Hematopoietic multipotent progenitor cell (in vitro differentiated cells): ENCODE measurements at places on chromosomes 5 and 9. TPM values are rescaled to one million over a fixed set of nuclear protein-coding genes. Genes with fewer than 3 reads are reported as not detected.
A peak's percentile ranks its signal among the peaks of the same experiment; 100 is the strongest.

Gene HMGXB3
- 35.3 TPM for total RNA-seq

Gene C9orf43
- total RNA-seq, result 2.7 TPM

Gene ADGRD2
- total RNA-seq, result under 0.01 TPM

Gene MAMDC2
- 42.3 TPM for total RNA-seq

DNA sequence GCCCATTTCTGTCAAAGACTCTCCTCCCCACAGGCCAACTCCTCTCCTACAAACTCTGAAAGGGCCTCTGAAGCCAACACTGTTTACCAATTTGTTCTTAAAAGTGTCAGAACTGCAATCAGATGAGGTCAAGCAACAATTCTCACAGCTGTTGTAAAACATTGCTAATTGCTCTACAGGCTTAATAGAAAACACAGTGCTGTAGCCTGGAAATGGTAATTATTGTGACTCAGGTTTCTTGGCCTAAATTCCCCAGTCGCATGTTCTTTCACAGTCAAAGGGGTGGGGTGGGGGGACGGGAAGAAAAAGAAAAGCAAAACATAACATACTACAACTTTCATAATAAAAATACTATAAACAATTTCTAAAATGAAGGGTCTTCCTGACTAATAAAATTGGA lies 343.2 kb downstream of the DMAC1 start:
- no peak for DNase-seq

DNA sequence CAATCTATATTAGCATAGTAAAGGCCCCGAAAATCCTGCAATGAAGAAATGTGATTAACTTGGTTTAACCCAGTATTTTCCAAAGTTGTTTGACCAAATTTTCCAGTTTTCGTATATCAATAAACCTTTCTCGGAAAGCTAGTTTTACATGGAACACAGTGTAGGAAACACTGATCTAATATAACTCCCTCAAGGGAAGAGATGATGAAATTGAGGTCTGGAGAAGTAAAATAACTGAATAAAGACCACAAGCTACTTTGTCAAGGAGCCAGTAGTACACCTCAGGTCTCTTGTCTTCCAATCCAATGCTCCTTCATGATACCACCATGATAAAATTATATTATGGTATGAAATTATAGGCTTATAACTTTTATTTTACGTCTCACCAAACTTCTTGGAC lies 118.1 kb upstream of the TARS1 start:
- DNase-seq, result no peak

DNA sequence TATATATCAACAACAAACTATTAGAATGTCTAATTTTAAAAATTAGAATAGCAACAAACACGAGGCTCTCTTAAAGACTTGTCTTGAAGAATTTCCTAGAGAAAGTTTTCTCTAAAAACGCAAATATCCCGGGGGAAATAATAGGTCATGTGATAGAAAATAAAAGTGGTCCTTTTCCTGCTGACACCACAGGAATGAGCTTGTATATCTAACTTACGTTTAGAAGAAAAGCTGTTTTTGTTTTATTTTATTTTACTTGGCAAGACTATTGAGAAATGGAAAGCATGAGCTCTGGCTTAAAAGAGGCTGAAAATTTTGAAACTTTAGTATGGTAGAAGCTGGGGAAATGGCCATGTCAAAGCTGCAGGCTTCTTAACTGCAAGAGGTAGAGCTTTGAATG lies 465.0 kb downstream of the AGTPBP1 start:
- no peak for DNase-seq

- DNase-seq, result no peak
These were observed 6.3 kb downstream of the TTC16 start for GRCh38 chr9:127722055-127722745.

GRCh38 chr9:34550681-34551270 lies 28.0 kb upstream of the ENHO start:
- no peak for DNase-seq

- DNase-seq, result peak; percentile 89
These were observed 14.3 kb upstream of the NR4A3 start for GRCh38 chr9:99807276-99807852.

GRCh38 chr5:120564013-120564412 lies 99.9 kb downstream of the PRR16 start:
- no peak for DNase-seq

DNA sequence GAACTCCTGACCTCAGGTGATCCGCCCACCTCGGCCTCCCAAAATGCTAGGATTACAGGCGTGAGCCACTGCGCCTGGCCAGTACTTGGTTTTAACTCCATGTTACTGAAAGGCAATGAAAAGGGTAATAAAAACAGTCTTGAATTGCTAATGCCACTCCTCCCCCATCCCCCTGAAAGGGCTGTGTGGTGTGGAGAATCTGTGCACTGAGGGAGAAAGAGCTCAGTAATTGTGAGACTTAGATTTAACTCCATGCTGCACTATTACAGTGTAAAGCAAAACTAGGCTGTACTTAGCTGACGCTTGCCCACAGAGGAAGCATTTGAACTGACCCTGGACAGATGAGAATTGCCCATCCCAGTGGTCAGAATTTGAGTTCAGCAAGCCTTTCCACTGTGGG lies 1662.4 kb upstream of the ACO1 start:
- no peak for DNase-seq

GRCh38 chr5:125044491-125045282 lies 298.2 kb upstream of the ZNF608 start:
- DNase-seq, result no peak

- no peak for DNase-seq
These were observed 9.8 kb downstream of the SLC44A1 start for GRCh38 chr9:105254226-105254625.
